HS-5 (cell line): ENCODE measurements at places on chromosomes 16 and 17.
A peak's percentile ranks its signal among the peaks of the same experiment; 100 is the strongest.

DNA sequence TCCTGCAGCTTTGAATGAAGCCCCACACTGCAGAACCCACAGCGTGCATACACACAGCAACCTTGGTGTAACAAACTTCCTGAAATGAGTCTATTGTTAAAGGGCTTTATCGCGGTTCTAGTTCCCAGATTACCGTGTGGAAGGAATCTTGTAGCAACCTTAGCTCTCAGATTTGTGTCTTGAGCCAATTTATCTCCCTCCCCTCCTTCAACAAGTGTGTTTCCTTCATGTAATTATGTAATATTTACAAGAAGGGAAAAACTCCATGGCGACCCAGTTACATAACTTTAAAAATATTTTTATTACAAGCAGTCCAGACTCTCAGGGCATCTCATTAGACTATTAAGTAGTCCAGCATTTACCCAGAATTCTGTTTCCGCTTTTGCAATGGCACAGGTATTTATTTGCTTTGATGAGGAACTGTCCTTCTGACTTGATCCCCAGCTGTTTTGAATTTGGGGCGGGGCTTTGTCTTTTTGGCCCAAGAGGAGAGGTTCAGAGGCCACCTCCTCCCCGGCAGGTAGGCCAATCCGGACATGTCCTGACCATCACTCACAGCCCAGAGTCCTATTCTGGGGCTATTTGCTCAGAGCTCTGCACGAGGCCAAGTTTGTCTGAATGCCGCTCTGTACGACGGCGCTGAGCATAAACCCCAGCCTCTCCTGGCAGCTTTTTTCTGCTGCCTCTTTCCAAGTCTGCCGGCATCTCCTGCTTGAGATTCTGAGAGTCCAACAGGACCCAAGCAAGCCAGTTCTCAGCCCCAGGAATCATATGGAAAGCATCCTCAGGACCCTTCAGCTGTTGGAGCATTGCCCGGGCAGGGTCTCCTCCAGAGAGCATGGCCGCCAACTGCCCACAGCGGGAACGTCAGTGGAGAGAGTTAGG, 35.6 kb downstream of the CLEC16A start:
- DNase-seq: no peak

GRCh38 chr17:67725373-67725791, 7.6 kb downstream of the NOL11 start:
- no peak for DNase-seq

DNA sequence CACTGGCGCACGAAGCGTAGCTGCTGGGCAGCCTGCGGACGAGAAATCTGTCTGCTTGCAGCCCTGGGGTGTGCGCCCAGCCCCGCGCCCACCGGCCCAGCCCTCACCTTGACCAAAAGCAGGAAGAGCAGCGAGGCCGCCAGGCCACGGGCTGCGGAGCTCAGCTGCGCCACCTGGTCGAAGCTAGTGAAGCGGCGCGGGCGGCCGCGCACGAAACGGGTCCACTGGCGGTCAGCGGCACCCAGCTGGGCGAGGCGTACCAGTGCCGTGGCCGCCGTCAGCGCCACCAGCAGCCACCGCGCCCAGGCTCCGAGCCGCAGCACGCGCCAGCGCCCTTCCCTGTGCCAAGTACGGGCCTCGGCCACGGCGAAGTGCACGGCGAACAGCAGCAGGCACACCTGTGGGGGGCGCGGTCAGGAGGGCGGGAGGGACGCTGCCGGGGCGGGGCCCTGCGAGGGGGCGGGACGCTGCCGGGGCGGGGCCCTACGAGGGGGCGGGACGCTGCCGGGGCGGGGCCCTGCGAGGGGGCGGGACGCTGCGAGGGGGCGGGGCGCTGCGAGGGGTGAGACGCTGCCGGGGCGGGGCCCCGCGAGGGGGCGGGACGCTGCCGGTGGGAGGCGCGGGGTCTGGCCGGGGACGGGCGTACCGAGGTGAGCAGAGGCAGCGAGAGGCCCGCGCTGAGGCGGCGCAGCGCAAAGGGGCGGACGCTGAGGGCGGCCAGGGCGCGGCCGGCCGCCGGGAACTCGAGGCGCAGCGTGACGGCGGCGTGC, 43.2 kb downstream of the TSC2 start:
- DNase-seq: no peak

GRCh38 chr16:87464691-87465300, 28.0 kb downstream of the ZCCHC14 start:
- DNase-seq: peak; percentile 45

DNA sequence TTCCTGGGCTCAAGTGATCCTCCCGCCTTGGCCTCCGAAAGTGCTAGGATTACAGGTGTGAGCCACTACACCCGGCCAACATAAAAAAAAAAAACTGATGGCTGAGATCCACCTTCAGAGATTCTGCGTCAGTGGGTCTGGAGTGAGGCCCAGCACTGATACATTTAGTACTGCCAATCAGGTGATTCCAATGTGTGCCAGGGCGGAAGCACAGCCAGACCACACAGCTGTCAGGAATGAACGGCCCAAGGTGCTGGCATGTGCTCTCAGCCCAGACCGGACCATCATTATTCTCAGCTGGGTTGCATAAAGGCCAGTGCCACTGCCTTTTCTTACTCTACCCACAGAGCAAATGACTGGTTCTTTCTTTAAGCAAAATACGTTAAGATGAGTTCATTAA, 1.2 kb upstream of the BCO1 start:
- no peak for DNase-seq

DNA sequence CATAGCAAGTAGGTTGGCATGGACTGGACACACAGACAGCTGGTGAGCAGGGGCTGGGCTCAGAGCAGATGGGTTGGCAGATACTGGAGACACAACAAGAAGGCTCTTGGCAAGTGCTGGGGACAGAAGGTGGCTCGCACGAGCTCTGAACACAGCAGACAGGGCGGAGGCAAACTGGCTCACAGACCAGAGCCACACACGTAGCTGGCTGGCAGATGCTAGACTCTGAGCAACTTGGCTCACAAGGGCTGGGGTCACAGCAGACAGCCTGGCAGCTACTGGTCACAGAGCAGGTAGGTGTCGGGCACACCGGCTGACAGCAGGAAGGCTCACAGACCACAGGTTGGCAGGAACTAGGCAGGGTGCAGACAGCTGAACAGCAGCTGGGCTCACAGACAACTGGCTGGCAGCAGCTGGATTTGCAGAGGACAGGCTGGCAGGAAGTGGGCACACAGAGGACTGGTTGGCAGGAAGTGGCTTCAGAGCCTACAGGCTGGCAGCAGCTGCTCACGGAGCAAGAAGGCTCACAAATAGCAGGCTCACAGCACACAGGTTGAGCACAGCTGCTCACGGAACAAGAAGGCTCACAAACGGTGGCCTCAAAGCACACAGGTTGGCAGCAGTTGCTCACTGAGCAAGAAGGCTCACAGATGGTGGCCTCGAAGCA, 725 bp downstream of the KRTAP16-1 start:
- no peak for DNase-seq

DNA sequence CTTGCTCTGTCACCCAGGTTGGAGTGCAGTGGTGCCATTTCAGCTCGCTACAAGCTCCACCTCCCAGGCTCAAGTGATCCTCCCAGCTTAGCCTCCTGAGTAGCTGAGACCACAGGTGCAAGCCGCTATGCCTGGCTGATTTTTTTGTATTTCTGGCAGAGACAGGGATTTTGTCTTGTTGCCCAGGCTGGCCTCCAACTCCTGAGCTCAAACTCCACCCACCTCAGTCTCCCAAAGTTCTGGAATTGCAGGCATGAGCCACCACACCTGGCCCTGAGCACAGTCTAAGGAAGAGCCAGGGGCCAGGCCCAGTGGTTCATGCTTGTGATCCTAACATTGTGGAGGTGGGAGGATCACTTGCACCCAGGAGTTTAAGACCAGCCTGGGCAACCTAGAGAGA, 21.8 kb upstream of the BCO1 start:
- no peak for DNase-seq

GRCh38 chr17:5344914-5345313, 62.8 kb downstream of the RABEP1 start:
- DNase-seq: no peak

- DNase-seq: no peak
These were observed 42.9 kb downstream of the SYT17 start for GRCh38 chr16:19210968-19211367.

- no peak for DNase-seq
These were observed 106.6 kb downstream of the AMFR start for GRCh38 chr16:56318827-56319140.

- no peak for DNase-seq
These were observed 23.7 kb downstream of the NUDT7 start for GRCh38 chr16:77745972-77746371.

DNA sequence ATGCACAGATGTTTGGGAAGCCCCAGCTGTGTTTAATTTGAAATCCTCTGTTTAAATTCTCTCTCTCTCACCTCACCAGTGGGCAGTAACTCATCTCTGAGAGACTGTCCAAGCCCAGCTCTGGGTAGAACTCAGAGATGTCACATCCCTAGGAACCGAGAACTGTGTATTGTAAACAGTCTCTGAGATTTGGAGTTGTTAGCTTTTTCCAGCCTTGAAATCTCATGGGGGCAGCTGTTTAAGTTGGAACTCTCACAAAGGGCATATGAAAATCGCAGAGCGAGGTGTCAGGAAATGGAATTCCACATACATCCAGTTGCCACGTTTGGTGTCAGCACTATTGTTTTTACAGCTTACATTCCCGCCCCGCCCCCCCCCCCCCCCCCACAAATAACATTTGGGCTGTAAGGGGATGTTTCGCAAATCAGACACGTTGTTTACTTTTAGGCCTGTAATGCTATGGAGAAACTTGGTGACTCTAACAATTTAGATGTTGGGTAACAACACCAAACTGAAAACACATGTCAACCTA, 34.3 kb downstream of the VPS35L start:
- peak; percentile 37 for DNase-seq

- DNase-seq: no peak
These were observed 23.8 kb downstream of the COTL1 start for GRCh38 chr16:84593825-84594724.

GRCh38 chr16:54176376-54176901, 110.1 kb downstream of the IRX3 start:
- DNase-seq: no peak

GRCh38 chr16:81680444-81681275, 98.4 kb upstream of the PLCG2 start:
- DNase-seq: no peak

DNA sequence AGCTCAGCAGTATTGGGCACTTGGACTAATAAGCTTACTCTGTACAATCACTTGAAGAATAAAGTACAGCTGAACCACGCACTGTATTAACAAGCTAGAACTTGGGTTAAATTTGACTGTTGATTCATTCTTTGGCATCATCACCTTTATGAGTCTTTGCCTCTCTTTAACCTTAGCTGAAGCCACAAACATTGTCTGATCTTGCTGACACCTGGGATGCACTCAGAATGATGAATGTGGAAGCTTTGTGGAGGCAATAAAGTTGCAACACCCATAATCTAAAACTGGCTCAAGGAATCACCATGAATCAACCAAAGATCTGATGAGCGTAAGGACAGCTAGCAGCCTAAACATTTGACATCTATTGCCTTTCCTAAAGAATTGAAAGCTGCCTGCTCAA, 590.6 kb upstream of the SOX9 start:
- peak; percentile 34 for DNase-seq

DNA sequence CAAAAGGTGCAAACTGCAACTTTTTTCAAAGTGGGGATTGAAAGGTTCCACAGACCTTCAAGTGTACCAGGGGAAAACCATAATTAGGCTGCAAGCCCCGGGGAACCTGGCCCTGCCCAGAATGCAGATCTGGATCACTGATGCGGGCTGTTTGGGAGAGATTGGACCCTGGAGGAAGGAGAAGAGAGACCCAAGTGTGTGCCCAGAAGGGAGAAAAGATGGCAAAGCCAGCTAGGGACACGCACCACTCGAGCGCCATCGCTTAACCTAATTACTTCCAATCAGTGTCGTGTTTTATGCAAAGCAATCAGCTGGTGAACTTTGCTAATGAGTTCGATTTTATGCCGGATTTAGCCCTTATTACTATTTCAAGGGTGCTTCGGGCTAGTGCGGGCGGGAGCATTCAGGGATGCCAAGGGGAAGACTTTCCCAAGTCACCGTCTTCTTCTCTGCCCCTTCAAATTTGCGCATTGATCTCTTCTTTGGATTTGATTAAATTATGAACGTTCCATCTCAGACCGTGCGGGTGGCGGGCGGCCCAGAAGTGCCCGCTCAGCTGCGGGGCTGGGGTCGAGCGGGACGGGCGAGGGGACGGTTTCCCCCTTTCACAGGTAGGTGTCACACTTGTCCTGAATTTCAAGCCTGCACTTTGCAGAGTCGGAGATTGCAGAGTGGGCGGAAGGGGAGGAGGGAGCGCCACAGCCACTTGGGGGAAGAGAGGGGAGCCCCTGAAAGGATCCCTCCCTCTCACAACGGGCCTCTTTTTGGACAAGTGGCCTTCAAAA, 4.0 kb downstream of the IRX5 start:
- DNase-seq: no peak

DNA sequence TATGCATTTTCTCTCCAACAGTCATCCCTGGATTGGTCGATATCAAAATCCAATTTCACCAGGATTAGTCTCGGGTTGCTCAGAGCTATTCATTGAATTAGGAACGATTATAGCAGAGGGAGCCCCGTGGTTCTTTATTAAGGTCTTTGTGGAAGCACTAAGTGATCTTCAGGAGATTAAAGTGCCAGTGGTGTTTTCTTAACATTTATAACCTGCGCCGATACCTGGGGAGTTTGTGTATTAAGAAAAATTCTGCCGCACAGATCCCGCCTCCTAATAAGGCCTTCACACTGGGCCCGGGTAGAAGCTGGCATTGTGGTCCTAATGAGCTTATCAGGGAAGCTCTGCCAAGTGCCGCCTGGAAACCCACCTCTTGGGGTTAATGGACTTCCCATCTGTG, 238.7 kb downstream of the RBFOX1 start:
- DNase-seq: no peak
